ENCODE measurements at places on chromosomes 5 and 9.

- no peak for DNase-seq
Observed at GRCh38 chr5:143826951-143827444, 15.0 kb downstream of the HMHB1 start.

GRCh38 chr5:1230551-1230950, 5.4 kb downstream of the SLC6A18 start:
- no peak for DNase-seq

DNA sequence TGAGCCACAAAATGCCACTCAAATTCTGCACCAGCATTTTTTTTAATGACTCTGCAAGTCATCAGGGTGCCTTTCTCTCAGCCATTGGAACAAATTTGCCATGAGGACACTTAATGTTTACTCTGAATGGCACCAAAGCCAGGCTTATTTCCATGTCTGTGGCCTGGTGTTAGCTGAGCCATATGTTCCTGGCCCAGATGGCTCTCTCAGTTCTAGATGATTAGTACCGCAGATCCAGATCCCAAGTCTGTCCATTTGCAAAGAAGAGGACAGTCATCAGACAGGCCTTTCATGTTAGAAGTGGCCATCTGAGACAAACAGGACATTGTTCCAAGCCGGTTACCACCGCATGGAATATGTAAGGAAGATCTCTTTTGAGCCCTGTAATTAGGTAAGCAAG, 70.3 kb downstream of the INSYN2B start:
- no peak for DNase-seq

GRCh38 chr9:16679327-16679821, 191.1 kb downstream of the BNC2 start:
- no peak for DNase-seq

DNA sequence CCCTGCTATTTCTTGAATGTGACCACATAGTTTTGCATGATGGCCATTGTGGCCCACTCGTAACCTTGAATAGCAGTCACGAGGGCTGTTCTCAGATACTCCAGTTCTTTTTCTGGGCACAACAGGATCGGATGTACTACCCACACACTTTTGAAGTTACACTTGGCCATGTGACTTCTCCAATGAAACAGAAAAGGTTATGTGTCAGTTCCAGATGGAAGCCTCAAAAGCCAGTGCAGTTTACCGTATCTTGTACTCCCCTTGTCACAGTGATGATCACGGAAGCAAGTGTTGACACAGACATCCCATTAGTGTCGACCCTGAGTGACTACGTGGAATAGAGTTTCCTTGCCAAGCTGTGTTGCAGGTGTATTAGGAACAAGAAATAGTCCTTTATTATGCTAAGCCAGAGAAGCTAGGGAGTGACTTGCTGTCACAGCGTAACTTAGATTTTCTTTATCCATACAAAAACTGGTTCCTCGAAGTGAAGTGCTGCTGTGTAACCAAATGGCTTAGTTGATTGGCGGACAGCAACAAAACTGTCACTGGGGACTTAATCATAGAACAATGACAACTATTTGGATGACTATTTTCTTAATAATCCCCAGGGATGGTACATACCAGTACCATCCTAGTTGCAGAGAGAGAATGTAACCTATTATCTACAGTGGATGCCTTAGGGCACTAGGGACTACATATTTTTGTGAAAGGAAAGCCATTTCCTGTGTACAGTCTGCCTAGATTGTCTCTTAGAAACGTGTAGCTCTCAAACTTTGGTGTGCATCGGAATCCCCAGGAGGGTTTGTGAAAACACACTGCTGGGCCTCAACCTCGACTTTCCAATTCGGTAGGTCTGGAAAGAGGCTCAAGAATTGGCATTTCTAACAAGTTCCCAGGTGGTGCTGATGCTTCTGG, 90.1 kb upstream of the DMRT1 start:
- DNase-seq = no peak

DNA sequence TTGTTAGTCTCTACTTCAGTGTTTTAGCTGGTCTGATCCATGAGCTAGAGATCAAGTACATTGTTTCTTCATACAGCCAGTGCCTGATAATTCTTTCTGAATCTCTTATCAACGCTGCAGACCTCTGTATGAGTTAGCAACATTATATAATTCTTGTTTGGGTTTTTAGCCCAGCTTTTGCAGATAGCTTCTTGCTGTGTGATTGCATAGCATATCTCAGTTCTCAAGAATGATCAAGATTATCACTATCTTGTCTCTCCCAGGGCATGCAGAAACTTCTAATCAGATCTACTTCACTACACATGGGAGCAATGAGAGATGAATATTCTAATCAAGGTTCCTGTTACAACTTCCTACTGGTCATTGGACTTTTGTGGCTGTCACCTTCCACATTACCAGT, 158.3 kb downstream of the FAM174A start:
- no peak for DNase-seq

DNA sequence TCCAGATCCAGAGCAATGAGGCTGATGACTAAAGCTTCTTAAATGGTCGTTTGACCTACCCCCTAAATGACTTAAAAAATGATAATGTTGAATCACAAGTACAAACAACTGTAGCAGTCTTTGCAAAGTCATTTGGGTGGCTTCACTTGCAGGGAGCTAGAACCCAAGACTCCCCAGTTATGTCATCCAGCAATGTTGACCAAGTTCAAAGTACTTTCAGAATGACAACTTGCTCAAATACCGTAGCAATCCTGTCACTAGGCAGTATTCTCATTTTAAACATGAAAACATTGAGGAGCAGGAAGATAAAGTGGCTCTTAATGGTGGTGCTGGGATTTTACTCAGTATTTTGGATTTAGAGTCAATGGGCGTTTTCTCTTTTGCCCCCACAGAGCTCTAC, 1217.0 kb upstream of the DMAC1 start:
- DNase-seq = no peak

DNA sequence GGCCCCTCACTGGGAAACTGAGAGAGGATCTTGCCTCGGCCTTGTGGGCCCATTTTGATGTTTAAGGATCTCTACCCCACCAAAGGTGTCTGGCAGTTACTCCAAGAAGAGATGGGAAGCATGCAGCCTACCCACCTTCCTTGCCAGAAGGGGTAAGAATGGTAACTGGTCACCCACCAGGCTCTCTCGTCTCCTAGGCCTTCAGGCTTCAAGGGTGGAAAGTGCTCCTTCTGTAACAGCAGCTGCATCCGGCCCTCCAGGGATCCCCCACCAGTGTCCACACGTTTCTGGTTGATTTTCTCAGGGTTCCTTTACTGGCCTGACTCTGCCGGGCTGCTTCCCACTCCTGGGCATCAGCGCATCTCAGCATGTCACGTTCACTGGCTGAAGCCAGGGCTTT, 204.4 kb upstream of the IRX1 start:
- DNase-seq = no peak

- DNase-seq = no peak
Observed at GRCh38 chr9:73081979-73082657, 69.5 kb upstream of the ANXA1 start.

DNA sequence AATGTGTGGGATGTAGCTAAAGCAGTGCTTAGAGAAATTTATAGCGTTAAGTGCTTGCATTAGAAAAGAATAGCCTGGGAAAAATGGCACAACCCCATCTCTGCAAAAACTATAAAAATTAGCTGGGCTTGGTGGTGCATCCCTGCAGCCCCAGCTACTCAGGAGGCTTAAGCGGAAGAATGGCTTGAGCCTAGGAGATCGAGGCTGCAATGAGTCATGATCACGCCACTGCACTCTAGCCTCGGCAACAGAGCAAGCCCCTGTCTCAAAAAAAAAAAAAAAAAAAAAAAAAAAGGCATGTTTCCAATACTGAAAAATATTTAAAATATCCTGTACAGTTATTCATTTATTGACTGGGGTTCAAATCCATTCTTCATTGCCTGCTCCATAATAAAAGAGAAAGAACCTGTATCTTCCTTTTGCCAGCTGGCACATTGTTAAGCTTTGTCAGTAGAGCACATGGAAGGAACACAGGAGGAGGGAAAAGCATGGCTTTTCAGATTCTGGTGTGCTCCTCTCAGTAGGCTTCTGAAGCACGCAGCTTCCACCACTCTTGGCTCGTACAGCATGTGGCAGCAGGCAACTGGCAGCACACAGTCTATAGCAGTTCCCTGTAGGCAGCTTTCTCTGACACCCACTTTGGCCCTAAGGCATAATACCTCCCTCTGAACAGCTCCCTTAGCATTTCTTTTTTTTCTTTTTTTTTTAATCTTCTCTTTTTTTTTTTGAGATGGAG, 73.5 kb downstream of the TRIM36 start:
- DNase-seq = no peak

DNA sequence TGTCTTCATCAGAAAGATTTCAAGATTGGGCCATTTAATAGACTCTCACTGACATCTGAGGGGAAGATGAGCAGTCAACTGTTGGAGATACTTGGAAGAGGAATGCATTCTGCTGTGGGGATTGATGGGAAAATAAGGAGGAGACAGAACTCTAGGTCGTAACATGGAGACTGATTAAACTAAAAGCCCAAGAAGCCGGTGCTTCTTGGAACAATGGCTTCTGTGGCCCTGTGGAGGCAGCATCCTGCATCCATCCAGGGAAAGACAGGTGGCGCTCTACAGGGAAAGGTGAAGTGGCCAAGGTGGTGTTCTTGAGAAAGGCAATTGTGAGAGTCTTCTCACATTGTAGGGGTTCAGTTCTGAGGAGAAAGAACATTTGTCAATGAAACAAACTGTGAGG, 31.3 kb downstream of the ZFAND5 start:
- peak; percentile 65 for DNase-seq

DNA sequence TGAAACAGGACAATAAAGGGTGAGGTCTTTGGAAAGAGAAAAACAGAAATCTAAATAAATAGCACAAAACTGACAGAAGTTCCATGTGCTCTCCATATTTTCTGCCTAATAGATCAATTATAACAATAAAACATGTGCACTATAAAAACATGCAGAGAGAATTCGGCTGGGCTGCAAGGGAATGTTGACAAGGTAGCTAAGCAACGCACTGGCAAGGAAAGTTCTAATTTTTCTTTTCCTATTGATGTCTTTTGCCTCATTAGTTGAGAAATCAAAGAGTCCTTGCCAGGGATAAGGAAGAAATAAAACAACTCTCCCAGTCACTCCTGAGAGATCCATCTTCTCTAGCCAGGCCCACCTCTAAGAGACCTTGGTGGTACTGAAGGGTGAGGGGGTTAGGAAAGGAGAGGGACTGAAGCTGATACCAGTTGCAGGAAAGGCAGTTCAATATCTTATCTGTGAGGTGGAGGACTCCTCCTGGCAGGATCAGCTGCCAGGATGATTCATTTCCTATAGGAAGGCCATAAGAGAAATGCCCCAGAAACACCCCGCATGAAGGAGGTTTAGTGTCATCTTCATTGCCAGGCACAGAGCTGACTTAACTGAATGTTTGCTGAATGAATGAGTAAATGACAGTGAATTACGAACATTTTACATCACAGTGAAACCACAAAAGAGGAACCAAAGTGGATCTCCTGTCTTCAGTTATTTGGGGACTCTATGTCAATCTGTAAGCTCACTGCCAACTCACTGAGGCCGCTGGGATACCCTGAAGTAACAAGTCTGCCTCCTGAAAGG, 63.7 kb upstream of the IFNK start:
- DNase-seq = no peak

DNA sequence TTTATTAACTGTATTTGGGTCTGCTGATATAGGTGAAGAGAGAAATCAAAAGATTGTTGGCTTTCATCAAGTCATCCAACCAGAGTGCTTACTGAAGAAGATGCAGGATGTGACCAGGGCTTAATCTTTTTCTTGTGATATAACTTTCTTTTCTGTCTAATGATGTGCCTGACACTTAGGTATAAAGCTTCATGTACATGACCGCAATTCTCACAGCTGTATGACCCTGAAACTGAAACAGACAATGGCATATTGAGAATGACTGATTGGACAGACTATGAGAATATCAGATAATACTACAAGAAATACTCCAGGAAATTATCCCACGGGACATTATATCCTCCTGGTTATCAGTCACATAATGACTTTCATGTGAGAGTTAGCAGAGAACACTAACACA, 32.5 kb upstream of the FAM174A start:
- no peak for DNase-seq

DNA sequence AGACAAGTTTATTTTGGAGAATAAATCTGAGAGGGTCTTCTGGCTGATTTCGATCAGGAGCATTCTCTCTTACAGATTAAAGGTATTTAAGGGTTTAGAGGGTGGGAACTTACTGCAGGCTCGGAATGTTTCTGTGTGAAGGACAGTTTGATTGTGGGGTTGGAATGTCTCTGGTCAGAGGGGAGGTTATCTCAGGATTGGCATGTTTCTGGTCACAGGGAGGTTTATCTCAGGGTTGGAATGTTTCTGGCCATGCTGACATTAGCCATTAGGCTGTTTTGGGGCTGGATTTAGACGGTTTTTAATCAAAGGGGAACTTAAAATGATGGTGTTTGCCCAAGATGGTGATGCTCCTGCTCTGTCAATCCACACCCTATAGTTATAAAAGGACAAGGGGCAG, 95.2 kb downstream of the SLCO4C1 start:
- DNase-seq = no peak

GRCh38 chr5:168313596-168314204, 22.3 kb downstream of the WWC1 start:
- DNase-seq = no peak

GRCh38 chr5:355379-355935, 33.9 kb downstream of the AHRR start:
- DNase-seq = no peak

- DNase-seq = no peak
Observed at GRCh38 chr5:12876541-12877298, 972.5 kb upstream of the CTNND2 start.

- peak; percentile 60 for DNase-seq
Observed at GRCh38 chr5:132747616-132748440, 602 bp downstream of the CCNI2 start.

GRCh38 chr5:58060996-58061395, 398.9 kb downstream of the PLK2 start:
- DNase-seq = no peak

DNA sequence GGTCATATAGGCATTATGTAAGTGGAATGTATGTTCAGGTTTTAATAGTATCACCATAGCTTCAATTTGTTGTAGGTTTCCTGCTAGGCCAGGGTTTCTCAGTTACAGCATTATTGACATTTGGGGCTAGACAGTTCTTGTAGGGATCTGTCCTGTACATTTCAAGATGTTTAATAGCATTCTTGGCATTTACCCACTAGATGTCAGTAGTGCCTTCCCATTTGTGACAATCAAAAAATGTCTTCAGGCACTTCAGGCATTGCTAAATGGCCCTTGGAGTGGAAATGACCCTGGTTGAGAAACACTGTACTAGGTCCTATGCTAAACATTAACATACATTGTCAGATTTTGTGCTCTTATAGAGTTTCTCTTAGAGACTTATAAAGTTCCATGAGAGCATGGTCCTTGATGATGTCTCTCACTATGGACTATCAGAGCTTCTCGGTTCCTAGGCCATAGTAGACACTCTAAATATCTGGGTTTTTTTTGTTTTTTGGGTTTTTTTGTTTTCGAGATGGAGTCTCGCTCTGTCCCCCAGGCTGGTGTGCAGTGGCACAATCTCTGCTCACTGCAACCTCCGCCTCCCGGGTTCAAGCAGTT, 1.4 kb downstream of the KIF20A start:
- no peak for DNase-seq
